NCI-H1694 (cell line): ENCODE measurements at places on chromosomes 16 and 17.

DNA sequence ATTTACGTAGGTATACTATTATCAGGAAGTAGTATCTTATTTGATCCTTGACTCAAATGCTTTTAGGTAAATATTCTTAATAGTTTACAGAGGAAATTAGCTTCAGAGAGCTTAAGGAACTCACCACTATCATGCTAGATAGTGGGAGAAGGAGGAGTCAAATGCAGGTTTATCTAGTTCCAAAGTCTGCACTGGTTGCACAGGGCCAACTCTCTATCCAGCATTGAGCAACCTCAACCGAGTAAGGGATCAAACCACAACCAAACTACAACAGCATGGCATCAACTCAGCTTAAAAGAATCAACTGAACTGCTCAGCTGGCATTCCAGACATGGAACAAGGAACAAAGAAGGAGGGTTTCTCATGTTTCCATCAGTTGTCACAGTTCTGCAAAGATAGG, 306.0 kb downstream of the MAF start:
- DNase-seq: no peak

DNA sequence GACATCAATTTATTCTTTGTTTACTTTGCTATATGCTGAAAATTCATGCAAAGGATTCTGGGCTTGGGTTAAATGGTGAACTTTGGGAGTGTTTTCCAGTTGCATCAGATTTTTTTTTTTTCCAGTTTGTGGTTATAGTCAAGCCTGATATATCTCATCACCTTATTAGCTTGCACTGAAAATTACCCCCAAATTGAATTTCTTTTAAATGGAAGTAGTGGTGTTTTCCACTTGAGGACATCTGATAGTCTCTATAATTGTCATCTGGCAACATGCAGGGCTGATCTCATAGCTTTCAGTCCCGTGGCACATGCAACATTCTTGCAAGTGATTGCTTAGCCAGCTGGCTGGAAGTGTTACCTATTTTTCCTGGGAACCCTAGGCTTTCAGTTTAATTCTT, 4.7 kb upstream of the KRTAP3-1 start:
- DNase-seq: no peak

GRCh38 chr17:59527325-59527917, 38.0 kb upstream of the DHX40 start:
- no peak for DNase-seq

DNA sequence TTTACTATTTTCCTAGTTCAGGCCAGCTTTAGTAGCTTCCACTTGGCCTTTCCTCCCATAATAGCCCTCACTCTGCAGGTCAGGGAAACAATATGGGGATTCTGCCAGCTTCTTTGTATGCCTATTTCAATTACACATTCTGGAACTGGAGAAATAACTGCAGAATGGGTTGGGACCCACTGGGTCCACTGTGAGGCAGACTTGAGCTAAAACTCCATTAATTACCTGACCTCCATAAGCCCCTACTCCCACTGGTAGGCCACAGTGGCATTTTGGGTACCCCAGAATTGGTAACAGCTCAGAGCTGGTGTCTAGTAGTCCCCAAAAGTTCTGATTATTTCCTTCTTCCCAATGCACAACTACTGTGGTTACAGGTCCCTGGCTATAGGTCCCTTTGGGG, 16.7 kb upstream of the TENT4B start:
- no peak for DNase-seq

DNA sequence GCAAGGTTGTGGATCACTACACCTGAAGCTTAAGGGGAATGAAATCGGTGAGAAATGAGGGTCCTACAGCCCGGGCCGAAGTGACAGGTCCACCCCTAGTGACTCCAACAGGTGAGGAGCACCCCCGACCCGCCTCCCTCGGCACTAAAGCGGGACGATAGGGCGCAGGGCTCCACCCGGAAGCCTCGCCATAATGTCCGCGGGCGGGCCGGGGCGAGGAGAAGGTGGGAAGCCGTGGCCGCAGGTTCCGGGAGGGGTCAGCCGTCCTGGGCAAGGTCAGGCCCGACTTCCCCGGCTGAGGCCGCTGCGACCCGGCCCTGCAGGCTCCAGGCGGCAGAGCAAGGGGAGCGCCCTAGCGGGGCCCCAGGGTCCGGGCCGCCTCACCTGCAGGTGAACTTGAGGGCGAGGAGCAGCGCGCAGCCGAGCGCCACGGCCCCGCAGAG, 543 bp downstream of the TXNDC11 start:
- DNase-seq: no peak

DNA sequence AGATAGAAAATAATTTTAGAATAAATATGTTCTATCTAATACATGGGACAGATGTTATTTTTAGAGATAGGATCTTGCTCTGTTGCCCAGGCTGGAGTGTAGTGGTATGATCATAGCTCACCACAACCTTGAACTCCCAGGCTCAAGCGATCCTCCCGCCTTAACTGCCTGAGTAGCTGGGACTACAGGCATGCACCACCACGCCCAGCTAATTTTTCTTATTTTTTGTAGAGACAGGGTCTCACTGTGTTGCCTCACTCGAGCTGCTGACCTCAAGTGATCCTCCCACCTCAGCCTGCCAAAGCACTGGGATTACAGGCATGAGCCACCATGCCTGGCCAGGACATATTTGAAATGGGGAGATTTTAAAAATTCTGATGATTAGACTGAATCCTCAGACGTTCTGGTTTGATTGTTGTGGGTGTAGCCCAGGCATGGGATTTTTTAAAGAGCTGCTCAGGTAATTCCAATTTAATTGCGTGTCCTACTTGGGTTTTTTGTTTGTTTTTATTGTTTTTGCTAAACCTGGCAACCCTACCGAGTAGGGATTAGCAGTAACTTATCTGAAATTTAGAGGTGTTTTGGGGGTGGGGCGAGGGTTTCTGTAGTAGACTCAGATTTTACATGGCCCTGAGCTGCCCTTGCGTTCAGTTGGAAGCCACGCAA, 142.9 kb downstream of the RAB11FIP4 start:
- no peak for DNase-seq
